ENCODE measurements at places on chromosomes 12 and 14. TPM values are rescaled to one million over a fixed set of nuclear protein-coding genes. Genes with fewer than 3 reads are reported as not detected.
A peak's percentile ranks its signal among the peaks of the same experiment; 100 is the strongest.

The FITM1 gene
- 0.80 TPM for total RNA-seq

The TOMM20L gene
- not detected for total RNA-seq

The TOGARAM1 gene
- 16.0 TPM for total RNA-seq

The BIN2 gene
- total RNA-seq, result 63.3 TPM

The GPD1 gene
- 0.38 TPM for total RNA-seq

The DNAH10 gene
- 0.47 TPM for total RNA-seq

The MYH6 gene
- 0.05 TPM for total RNA-seq

The PSMB5 gene
- total RNA-seq, result 93.4 TPM

DNA sequence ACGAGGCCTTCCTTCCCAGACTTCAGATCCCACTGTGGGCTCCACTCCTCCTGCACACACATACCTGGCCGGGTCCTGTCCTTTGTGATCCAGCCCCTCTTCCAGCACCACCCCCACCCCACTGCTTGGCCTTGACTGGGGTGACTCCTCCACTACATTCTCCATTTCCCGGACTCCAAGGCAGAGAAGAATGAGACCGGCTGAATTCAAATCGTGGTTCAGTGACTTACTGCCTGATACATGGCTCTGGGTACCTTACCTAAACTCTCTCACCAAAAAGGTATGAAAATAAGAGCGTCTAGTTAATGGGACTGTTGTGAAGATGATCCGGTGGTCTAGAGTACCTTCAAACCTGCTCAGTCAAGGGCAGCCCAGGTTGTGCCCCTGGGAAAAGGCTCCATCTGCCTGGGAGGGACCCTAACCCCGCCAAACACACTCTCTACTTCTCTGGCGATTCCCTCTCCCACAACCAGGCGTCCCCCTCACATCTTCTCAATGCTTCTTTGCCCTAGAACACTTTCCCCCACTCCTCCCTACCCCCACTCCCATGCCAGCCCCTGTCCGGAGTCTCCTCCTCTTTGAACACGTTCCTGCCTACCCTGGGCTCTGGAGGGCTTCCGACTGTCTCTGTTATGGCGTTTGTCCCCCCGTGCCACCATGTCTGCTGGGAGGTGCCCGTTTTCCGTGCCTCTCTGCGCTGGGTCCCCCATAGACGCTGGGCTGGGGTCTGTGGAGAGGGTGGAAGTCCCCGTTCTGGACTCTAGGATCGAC is 1.5 kb upstream of the ZBTB42 start:
- H3K4me3 ChIP-seq, result peak overlapping the region; percentile 23
- peak; percentile 16 for DNase-seq

- DNase-seq, result no peak
- H3K36me3 ChIP-seq, result no peaks in the 10 kb centered on the region
- no peak overlapping the region for H3K27ac ChIP-seq
- no peaks in the 10 kb centered on the region for H3K4me1 ChIP-seq
- no peaks in the 10 kb centered on the region for H3K27me3 ChIP-seq
- H3K4me3 ChIP-seq, result no peak overlapping the region
Measured at GRCh38 chr12:99137124-99137855, 492.2 kb downstream of the APAF1 start.

GRCh38 chr14:67618617-67619063 is 1.1 kb upstream of the ARG2 start:
- H3K27ac ChIP-seq, result no peak overlapping the region
- peaks cover 23% of the 10 kb centered on the region for H3K4me1 ChIP-seq
- H3K27me3 ChIP-seq, result peaks cover 19% of the 10 kb centered on the region
- H3K36me3 ChIP-seq, result no peaks in the 10 kb centered on the region
- peak; percentile 76 for DNase-seq

DNA sequence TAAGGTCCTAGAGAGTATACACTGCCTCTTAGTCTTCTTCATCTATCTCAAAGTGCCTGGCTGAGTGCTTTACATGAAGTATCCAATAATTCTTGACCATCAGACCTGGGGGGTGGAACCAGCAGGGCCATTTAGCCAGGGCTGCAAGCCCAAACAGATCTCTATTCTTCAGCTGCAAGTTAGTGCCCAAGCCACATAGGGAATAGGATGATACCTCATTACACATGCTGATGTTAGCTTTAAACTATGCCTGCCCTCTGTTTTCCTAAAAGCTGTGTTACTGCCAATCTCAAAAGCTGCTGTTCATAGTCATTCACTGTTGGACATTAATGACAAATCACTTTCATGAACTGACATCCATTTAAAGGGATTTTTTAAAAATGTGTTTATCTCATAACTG is 16.7 kb upstream of the IFNG start:
- H3K27ac ChIP-seq, result peak overlapping the region; percentile 86
- DNase-seq, result no peak
- peaks cover 23% of the 10 kb centered on the region for H3K4me1 ChIP-seq

DNA sequence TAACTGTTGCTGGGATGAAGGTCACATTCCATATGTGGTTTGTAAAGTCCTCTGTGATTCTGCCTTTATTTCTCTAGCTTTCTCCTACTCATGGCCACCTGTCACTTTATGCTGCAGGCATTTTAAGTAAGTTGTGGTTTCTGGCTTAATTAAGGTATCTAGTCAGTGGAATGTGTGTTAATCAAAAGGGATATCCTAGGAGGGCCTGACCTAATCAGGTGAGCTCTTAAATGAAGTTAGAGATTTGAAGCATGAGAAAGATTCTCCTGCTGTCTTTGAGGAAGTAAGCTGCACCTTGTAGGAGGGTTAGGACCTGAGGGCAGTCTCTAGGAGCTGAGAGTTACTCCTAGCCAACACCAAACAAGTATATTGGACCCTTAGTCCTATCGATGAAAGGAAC is 90.3 kb downstream of the ETNK1 start:
- H3K4me3 ChIP-seq, result no peak overlapping the region
- no peaks in the 10 kb centered on the region for H3K27me3 ChIP-seq
- DNase-seq, result no peak
- no peaks in the 10 kb centered on the region for H3K36me3 ChIP-seq

GRCh38 chr12:120584343-120585149 is 3.3 kb upstream of the POP5 start:
- H3K36me3 ChIP-seq, result peaks cover 2% of the 10 kb centered on the region
- peaks cover 24% of the 10 kb centered on the region for H3K4me1 ChIP-seq
- peak overlapping the region; percentile 32 for H3K4me3 ChIP-seq
- H3K27me3 ChIP-seq, result peaks cover 35% of the 10 kb centered on the region
- DNase-seq, result no peak

DNA sequence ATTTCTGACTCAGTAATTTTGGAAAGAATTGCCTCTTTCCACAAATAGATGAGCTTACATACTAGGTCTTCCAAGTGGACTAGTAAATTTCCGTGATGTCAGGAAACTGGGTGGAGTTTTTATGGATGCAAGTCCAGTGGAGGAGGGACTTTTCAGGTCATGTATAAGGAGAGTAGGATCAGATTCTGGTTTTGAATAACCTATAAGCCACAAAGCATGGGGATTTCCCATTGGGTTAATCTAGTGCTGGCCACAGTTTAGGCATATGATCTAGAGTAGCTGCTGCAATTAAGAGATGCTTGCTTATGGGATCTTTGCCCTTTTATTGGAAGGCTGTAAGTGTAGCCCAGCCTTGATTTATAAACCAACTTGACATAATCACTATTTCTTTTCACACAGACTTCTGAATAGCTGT is 33.8 kb downstream of the STK38L start:
- peaks cover 11% of the 10 kb centered on the region for H3K4me1 ChIP-seq
- H3K27ac ChIP-seq, result no peak overlapping the region
- no peak for DNase-seq
- no peaks in the 10 kb centered on the region for H3K36me3 ChIP-seq
- no peak overlapping the region for H3K4me3 ChIP-seq
- no peaks in the 10 kb centered on the region for H3K27me3 ChIP-seq
